DMS53 (cell line): ENCODE measurements at places on chromosomes 12 and 14.

DNA sequence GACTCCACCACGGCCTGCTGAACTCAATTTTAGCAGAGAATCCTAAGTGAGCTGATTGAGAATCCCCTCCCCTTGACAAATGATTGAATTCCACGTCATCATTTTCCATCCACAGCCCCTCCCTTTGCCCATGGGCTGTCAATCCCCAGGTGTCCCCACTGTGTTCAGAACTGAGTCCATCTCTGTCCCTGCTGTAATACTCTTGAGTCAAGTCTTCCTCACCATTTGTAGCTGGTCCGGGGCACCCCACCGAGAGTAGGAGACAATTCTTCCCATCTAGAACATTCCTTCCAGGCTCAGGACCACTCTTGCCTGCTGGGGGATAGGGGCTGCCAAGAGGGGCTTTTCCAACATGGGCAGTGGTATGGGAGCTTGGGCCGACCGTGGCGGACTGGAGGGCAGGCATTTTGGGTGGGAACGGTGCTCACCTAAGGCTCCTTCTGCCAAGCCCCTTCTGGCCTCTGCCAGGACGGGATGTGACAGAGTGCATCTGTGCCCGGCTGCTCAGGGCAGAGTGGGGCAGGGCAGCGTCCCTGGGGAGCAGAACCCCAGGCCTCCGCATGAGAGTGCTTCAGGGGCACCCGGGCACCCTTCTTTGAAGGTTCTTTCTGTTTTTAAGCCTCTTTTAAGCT, 218.1 kb upstream of the RTL1 start:
- DNase-seq = no peak

GRCh38 chr12:119153477-119154434, 25.0 kb upstream of the HSPB8 start:
- DNase-seq = peak; percentile 36

- DNase-seq = no peak
Observed at GRCh38 chr12:63961048-63961447, 116.5 kb downstream of the SRGAP1 start.

DNA sequence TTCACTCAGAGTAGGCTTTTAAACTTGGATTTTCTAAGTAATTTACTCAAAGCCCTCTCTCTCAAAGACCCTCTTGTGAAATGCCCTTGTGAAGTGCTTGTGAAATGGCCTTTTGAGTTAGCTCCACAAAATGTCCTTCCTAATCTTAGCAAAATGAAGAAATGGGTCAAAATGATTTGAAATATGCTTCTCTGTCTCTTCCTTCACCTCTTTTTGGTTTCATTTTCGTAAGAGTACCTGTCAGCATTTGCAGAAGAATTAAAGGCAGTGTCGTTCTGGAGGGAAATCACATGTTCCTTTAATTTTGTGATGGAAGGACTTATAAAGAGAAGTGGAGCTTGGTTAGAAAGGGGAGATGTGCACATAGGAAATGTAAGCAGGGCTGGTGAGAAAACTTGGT, 93.7 kb downstream of the HMGA2 start:
- no peak for DNase-seq

DNA sequence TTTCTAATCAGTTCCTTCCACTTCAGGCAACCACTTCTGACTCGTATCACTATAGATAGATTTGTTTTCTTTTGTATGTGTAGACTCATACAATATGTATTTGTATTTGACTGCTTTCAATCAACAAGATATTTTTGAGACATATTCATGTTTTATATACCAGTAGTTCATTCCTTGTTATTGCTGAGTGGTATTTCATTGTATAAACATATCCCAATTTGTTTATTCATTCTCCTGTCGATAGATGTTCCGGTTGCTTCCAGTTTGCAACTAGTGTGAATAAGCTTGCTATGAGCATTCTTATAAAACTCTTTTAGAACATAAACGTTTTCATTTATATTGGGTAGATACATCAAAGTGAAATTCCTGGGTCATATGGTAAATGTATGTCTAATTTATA, 119.2 kb downstream of the FIGNL2 start:
- no peak for DNase-seq

- DNase-seq = peak; percentile 81
Observed at GRCh38 chr14:55580470-55581341, 699 bp downstream of the KTN1 start.

GRCh38 chr12:65269603-65270002, 8.9 kb upstream of the MSRB3 start:
- no peak for DNase-seq

- DNase-seq = no peak
Observed at GRCh38 chr14:100074431-100075100, 9.3 kb downstream of the EVL start.

- DNase-seq = peak; percentile 25
Observed at GRCh38 chr12:51246254-51246853, 7.7 kb downstream of the DAZAP2 start.

- DNase-seq = no peak
Observed at GRCh38 chr14:74888164-74889158, 6.7 kb downstream of the DLST start.

- DNase-seq = no peak
Observed at GRCh38 chr14:97411938-97412612, 614.9 kb downstream of the VRK1 start.

- DNase-seq = no peak
Observed at GRCh38 chr14:102868956-102869547, 53.4 kb upstream of the AMN start.

DNA sequence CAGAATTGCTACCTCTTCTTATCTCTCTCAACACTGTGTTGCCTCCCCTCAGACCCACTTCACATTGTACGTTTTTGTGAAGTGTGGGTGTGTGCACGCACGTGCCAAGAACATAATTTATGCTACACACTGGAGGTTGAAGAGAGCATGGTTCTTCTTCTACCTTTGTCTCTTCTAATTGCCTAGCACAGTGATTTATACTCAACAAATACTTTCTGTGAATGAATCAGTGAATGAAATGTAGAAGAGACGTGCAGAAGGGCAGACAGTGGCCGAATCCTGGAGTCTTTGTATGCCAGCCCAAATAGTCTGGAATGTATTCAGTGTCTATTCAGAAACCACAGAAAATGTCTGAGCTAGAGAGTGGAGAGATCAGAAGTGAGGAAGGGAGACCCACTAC, 4.6 kb upstream of the SAMD4A start:
- no peak for DNase-seq

GRCh38 chr14:92783813-92784431, 10.2 kb upstream of the GOLGA5 start:
- peak; percentile 75 for DNase-seq

DNA sequence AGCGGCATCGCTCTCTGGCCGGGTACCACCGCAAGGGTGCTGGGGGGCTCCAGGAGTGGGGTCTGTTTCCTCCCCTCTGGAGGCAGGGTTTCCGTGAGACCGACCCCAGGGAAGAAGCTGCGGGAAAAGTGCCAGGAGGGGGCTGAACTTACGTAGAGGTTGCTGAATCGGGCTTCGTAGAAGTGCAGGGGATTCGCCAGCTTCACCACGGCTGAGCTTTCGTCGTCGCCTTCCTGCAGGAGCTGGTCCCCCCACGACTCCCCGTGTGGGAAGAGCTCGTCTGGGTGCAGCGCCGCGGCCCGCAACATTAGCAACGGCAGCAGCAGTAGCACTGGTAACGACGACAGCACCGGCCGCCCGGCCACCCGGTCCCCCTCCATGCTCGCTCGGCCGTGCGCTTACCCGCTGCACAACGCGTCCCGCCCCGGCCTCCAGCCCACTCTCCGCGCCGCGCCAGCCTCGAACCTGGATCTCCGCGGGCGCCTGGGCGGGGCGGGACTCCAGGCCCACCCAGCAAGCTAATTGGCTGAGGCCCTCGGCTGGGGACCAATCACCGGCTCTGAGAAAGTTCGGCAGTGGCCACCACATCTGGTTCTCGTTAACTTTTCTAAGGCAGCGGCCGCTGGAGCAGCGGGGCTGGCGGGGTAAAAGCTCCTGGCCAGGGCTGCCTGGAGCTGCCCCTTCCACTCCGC, at the start of gene NID2:
NID2 (minus strand) TSS at position 445 of the 692 bp plus-strand sequence; CDS start at position 380, 65 bp downstream.
- DNase-seq = peak; percentile 57

DNA sequence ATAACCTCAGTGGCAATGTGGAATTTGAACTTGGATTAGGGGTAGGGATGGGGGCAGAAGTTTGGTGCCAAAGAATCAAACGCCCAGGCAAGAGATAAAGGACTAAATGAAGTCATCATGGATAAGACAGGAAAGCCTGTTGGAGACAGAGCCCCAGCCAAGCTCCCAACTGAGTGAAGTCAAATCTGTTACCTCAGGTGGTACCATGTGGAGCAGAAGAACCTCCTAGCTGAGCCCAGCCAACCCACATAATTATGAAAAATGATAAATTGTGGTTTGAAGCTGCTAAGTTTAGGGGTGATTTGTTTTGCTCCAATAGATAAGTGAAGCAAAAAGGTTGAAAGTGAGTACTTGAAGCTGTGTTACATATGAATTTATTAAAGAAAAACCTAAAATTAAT, 66.1 kb downstream of the SMOC1 start:
- no peak for DNase-seq

GRCh38 chr14:56271970-56272369, 153.8 kb downstream of the PELI2 start:
- DNase-seq = no peak

DNA sequence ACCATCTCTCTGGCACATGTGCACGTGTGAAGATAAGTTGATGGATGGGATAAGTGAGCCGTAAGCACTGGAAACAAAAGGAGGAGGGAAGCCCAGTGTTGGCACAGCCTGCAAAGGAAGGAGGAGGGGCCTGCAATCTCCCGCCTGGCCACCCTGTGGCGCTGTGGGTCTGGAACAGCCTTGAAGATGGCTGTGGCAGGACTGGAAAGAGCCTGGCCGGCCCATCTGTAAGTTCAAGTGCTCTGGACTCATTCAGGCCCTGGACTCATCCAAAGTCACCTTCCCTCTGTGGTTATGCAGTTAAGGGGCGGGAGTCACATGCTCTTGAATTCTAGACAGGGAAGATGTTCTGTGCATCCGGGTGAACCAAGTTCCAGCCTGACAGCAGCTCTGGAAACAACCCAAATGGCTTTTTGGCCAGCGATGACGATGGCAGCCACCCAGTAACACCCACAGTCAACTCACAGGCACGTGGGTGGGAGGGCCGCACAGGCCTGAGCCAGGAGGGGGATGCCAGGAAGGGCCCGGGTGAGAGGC, 50.4 kb downstream of the CHGA start:
- peak; percentile 17 for DNase-seq

DNA sequence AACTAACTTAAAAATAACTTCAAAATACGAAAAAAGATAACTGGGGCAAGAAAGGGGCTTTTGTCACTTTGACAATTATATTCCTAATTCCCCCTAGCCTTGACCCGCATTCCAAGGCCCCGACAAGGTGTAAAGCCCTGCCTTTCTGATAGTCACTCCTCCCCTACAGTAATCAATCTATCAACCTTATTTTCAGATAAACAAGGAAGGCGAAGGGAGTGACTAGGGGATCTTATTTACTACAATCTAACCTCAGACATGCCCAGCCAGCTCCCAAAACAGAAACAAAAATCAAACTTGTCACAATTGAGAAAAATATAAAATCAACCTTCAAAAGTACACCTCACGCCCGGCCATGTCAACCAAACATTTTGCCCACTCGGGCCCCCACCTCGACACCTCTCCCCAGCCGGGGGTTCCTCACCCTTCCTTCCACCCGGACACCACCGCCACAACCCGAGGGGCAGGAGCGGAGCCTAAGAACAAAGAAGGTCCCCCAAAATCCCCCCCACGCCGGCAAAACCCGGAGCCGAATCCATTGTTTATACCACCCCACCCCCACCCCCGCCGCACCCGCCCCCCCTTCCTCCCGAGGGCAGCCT, 562 bp downstream of the ZFYVE1 start:
- DNase-seq = no peak
